ENCODE measurements at places on chromosomes 11 and 22. TPM values are rescaled to one million over a fixed set of nuclear protein-coding genes. Genes with fewer than 3 reads are reported as not detected.

- DNase-seq: no peak
Observed at GRCh38 chr11:128970598-128971190, 28.0 kb upstream of the TP53AIP1 start.

GRCh38 chr22:29797351-29797750 lies 30.2 kb downstream of the UQCR10 start:
- no peak for DNase-seq

APOC3 gene
- not detected for total RNA-seq

PHOX2A gene
- total RNA-seq: not detected

DNA sequence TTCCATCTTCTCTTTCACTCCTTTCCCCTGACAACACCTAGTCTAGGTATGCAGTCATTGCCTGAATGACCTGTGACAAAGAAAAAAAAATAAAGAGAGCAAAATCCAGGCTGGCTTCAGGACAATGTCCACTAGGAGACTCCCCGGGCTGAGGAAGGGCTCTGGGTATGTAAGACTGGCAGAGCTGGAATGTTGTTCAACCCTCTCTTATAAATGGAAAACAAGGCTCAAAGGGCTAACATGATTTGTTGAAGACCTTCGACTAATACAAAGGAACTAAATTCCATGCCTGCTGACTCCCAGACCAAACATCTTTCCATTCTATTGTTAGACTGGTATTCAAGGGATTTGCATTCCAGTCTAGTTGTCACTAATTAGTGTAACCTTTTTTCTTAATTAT lies 122.2 kb downstream of the ARL14EP start:
- no peak for DNase-seq
